GM03348 (cell line): ENCODE measurements at places on chromosomes 2 and 18.

DNA sequence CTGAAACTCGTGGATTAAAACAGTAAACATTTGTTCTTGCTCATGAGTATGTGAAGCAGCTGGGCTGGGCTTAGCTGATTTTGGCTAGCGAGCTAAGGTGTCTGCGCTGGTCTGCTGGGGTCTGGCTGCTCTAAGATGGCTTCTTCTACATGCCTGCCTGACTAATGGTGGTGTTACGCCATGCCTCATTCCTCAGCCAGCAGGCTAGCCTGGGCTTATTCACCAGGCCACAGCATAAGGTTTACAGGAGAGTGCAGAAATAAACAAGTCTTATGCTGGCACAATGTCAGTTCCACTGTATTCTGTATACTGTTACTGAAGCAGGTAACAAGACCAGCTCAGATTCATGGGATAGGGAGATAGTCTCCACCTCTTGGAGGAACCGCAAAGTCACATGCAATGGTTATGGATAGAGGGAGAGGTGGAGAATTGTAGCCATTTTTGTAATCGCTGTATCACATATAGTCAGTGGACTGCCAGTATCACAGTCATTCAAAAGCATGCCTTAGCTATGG lies 80.0 kb downstream of the RHBDD1 start:
- DNase-seq, result peak; percentile 16

DNA sequence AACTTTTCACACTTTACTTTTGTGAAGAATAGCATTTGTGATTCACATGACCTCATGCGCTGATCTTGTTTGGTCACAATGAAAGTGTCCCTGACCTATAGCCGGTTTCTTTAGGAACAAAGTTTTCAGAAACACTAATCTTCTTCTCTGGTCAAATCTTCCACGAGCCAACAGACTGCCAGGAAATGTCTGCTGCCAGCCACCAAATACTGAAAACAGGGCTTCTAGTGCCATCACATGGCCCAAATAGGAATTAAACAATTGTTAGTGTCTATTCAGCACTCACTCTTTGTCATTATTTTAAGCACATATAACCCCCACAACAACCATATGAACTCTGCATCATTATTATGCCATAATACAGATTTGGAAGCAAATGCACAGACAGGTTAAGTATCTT lies 286.5 kb upstream of the SYT4 start:
- DNase-seq, result peak; percentile 41

DNA sequence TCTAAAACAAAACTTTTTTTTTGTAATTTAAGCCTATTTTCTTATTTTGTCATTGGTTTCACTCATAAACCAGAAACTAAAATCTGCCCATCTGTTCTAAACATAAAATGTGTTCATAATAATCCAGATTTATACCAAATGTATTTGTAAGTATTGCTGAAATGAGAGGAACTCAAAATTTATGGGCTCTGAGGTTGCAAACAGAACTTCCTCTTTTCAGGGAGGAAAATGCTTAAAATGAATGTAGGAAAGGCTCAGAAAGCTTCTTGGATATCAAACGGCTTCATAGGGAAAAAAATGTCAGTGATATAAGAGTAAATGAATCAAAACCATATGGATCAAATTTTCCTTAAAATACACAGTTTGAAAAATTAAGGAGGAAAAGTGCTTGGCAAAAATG lies 83.9 kb downstream of the PAX3 start:
- no peak for DNase-seq

- DNase-seq, result no peak
Measured at GRCh38 chr2:37689751-37690150, 18.3 kb upstream of the CDC42EP3 start.

- no peak for DNase-seq
Measured at GRCh38 chr2:237859082-237859433, 365 bp upstream of the RAMP1 start.

GRCh38 chr2:234880551-234881211 lies 71.1 kb upstream of the SH3BP4 start:
- peak; percentile 41 for DNase-seq

DNA sequence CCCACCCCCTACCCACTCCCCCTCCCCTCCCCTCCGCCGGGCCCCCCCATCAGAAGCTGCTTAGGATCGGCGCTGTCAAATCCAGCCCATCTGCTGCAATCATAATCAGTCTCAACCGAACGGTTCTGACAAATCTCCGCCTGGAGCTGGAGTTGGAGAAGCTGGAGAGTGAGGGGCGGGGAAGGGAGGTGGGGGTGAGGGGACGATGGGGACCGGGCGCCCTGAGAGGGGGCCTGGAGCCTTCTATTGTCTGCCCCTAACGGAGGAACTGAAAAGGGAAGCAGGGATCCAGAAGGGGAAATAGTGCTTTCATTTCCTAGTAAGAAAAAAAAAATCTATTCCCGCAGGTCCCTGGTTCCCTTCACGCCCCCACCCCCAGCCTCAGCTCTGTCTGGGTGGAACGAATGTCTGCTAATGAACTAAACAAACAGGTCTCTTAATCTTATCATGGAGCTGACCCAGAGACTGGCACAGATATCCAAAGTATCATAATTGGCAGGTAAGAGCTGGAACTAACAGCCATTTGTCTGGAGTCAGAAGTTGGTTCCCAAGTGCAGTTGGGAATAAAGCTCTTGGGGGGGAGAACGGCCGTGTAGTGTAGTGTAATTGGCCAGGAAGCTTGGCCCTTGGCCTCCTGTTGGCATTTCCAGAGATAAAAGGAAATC lies 301.2 kb downstream of the NCKAP5 start:
- no peak for DNase-seq

DNA sequence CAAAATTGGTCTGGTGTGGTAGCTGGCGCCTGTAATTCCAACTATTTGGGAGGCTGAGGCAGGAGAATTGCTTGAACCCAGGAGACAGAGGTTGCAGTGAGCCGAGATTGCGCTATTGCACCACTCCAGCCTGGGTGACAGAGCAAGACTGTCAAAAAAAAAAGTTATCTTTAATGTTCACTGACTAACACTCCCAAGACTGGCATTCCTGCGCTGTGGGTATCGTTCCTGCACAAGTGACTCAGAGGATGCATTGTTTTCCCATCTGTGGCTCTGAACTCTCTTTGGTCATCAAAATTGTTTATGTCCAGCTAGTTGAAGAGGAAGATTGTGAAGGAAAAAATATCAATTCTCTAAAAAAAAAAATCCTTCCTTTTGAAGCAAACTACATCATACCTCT lies 539.0 kb downstream of the SOX11 start:
- DNase-seq, result no peak

GRCh38 chr2:152459091-152459490 lies 124.1 kb downstream of the FMNL2 start:
- no peak for DNase-seq

DNA sequence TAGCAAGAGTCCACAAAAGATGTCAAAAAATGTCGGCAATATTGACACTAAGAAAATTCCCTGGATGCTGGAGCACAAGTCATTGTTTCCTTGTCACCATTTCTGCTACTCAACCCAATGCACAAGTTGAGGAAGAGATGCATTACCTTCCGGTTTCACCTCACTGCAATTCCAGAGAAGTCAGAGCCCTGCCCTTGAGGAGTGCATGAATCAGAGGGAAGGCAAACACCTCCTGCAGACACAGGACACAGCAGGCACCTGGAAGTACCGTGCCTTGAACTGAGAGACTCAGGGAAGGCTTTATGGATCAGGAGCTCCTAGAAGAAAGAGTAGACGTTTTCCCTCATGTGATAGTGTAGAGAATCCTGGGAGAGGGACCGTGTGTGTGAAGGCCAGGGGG lies 62.7 kb upstream of the ARL4C start:
- DNase-seq, result no peak

DNA sequence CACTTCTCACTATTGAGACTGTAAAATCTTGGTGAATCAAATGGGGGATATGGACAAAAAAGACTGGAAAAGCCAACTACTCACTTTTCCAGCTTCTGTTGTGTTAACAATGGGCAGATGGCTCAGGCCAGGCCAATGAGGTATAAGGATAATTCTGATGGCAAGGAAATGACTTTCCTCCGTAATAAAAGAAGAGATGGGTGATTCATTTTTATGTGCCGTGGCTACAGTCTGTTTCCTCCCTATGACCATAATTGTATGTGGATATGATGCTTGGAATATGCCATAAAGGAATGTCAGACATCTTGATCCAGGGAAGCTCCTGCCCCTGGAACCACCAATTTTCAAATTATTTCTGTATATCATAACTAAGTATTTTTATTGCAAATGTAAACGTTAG lies 406.8 kb downstream of the CCDC85A start:
- no peak for DNase-seq

DNA sequence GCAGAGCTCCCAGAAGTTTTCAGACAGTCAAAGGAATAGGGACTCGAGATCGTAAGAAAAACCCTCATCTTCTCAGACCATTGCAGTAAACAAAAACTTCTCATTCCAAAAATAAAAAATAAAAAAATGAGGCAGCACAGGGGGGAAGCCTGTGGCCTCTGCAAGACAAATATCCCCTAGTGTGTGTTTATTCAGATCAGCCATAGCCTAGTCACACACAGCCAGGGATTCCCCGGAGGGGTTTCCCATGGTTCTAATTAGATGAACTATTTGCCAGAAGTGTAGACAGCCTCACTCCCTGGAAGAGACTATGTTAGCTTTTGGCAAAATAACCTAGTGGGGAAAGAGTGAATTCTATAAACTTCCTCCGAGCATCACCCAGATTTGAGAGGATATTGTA lies 122.9 kb upstream of the KLF7 start:
- DNase-seq, result no peak

DNA sequence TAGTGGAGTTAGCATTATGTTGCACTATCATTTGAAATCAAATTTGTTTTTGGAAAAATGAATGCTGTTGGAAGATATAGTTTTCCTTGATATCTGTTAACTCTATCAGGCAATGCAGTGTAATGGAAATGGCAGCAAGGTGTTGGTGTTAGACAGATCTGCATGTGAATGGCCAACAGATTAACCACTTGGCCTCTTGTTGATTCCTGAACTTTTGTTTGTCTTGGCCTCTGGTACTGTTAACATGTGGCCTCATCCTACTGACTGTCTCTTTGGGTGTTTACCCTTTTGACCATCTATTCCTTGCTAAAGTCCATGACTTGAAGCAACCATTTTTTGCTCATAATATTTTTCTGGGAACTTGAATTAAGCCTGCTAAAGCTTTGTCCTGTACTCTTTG lies 110.2 kb upstream of the CDH2 start:
- no peak for DNase-seq

DNA sequence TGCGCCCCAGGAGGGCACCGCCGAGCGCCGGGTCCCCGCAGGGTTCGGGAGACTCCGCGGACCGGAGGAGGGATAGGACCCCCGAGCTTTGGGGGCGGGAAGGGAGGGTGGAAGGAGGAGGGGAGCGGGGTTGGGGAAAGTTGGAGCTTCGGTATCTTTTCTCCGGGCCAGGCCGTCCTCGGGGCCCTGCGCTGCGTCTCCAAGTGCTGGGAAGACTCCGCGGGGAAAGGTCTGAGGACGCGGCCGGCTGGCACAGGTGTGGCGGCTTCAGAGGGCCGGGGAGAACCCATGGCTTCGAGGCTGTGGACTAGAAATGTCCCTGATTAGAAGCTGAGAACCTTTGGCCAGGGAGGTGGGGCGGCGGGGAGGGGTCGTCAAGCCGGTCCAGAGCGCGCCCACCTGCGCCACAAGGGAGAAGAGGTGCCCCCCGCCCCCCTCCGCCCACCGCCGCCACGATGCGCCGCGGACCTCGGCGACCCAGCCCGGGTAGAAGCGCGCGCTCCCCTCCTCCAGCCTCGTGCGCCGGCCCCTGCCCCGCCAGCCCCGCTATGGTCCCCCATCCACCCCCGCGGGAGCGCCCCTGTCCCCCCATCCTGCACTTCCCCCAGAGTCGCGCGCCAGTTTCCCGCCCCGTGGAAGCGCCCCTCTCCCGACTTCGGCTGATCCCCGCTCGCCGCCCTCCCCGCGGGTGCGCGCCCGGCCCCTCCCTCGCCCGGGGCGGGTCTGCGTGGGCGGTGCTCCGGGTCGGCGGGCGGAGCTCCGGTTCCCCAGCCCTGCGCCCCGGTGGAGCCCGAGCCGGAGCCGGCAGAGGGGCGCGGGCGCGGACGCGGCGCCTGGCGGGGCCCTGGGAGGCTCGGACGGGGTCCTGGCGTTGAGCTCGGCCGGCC lies at the start of gene SNTG2:
TSS of gene SNTG2 (plus strand) at position 770 of the 887 bp plus-strand sequence. CDS start 148 bp downstream, outside the sequence.
- peak; percentile 88 for DNase-seq
